ENCODE measurements at places on chromosomes 3 and 15.

- no peak for DNase-seq
Measured at GRCh38 chr15:54131410-54131809, 153.2 kb downstream of the UNC13C start.

DNA sequence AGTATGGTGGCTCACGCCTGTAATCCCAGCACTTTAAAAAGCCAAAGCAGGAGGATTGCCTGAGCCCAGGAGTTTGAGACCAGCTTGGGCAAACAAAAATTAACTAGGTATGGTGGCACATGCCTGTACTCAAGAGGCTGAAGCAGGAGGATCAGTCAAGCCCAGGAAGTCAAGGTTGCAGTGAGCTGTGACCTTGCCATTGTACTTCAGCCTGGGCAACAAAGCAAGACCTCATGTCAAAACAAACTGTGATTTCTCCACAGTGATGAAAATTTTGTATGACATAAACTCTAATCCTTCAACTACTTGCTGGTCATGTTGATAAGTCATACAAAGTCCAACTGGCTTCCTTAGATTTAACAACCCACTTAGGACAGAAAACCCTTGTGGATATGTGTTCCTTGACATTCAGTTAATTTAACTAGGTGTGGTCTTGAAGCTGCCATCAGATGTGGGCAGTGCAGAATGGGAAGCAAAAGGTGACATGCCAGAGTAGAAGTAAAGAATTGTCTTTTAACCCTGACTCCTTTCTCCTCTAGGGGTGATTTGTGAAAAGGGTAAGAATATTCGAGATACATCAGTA, 263.3 kb downstream of the PTPRG start:
- no peak for DNase-seq

GRCh38 chr3:15512166-15512565, 9.3 kb downstream of the COLQ start:
- DNase-seq, result peak; percentile 67

DNA sequence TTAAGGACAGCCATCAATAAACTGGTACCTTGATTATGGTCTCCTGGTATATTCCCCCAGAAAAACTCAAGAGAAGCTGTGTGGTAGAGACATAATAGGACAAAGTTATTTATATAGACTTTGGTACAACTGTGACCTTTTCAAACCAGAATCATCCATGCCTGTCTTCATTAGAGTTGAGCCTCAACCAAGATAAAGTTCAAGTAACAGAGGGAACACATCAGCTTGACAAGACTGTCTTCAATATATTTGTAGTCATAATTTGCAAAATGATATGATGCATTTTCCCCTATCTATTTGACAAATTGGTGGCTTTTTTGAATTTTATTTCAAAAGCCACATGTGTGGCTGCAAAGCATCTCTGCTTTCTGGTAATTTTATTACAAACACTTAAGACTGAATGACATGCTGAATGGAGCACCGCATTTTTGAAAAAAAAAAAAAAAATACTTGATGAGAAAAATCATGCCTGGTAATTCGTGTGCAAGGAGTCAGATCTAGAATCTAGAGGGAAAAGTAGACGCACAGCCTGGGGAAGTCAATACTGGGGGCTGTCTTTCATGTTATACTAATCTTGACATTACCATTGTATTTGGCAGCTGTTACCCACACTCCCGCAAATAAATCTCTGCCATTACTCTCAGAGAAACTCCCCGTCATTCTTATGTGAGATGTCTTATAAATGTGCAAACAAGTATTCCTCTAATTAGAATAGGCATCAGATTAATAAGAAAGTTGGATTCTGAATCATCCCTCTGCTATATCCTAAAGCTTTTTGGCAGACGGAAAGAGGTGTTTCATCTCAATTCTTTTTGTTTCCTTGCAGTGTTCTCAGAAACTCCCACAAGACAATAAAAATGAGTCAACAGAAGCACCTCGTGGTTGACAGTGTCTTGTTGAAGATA, 554.8 kb upstream of the CBLB start:
- no peak for DNase-seq

DNA sequence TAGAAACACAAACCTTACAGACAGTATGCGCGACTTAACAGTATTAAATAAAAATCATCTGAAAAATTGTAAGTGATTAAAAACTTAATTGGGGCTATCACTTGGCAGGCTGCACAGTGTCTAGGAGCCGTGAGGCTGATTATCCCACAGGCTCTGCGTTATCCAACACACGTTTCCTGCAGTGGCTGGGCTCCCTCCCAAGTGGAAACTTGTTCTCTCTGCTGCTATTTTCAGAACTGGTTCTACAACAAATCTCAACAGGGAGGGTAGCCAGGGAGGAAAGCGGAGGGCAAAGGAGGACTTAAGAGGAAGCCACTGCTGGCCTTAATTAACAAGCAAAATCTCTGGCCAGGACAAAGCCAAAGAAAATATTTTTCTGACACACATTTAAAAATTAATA, 555.2 kb downstream of the MAGI1 start:
- DNase-seq, result peak; percentile 76

DNA sequence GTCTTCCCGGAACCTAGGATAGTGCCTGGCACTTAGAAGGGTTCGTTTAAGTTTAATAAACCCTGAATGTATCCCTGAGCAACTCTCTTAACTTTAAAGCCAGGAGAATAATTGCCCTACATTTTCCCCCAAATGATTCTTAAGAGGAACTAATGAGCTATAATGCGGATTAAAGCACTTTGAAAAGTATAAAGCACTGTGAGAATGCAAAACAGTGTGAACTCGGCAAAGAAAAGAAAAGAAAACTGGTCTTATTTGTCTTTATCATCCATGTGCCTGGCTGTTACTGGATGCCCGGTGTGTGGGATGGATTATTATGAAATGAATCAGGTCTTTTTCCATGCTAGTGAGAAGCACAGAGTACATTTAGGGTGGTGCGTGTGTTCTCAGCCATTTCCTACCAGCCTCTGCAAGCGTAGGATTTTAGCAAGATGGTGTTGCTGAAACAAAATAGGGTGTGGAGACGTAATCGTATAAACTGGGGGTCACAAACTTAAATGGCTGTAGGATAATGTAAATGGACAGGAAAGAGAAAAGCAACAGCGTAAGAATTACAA, 983 bp downstream of the KBTBD12 start:
- no peak for DNase-seq

DNA sequence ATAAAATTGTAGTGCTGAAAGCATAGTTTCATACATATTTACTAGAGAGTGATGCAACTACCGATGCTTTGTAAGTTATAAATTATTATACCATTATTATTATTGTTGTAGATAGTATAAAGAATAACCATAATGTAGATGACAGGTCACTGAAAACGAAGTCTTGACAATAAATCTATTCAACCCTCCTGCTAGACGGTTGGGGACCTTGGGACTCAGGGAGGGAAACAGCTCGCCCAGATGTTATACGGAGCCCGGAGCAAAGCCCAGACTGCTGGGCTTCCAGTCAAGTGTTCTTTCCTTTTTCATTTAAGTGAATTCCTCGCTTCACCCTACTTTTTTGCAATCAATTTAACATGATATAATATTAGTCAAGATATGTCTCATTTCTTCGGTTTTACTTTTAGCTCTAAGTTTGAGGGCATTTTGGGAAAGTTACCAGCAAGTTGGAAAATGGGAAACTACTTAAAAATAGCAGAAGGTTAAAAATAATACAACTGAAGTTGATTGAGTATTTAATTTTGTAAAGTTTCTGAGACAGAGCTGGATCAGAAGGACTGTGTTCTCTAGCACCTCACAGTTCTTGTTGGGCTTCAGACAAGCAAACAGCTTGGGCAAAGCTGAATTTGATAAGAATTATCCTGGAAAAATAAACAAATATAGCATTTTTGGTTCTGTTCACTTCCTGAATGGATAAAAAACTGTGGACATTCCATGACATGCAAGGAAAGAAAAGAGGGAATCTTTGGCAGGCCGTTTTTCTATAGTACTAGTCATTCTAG, 173.4 kb upstream of the TP63 start:
- no peak for DNase-seq

- DNase-seq, result no peak
Measured at GRCh38 chr3:193894121-193894863, 241.7 kb upstream of the HES1 start.

- DNase-seq, result no peak
Measured at GRCh38 chr3:88785841-88786240, 321.6 kb upstream of the EPHA3 start.

- DNase-seq, result no peak
Measured at GRCh38 chr3:187832202-187832601, 86.9 kb upstream of the BCL6 start.

DNA sequence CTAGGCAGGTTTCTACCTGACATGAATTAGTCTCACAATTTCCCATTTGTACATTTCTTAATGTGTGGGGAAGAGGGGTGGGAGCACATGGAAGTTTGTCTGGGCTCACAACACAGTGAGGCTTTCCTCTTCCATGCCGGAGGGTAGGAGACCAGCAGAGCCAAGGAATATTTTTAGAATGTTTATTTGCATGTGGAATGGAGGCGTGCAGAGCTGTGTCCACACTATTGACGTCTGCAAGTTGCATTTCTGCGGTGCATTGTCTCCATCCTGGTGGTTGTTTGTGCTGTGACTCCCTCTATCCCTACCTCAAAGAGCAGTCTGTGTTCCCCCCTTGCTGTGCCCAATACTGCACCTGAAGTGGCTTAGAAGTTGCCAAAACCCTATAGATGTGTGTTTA, 103.1 kb upstream of the LRTM1 start:
- DNase-seq, result no peak

DNA sequence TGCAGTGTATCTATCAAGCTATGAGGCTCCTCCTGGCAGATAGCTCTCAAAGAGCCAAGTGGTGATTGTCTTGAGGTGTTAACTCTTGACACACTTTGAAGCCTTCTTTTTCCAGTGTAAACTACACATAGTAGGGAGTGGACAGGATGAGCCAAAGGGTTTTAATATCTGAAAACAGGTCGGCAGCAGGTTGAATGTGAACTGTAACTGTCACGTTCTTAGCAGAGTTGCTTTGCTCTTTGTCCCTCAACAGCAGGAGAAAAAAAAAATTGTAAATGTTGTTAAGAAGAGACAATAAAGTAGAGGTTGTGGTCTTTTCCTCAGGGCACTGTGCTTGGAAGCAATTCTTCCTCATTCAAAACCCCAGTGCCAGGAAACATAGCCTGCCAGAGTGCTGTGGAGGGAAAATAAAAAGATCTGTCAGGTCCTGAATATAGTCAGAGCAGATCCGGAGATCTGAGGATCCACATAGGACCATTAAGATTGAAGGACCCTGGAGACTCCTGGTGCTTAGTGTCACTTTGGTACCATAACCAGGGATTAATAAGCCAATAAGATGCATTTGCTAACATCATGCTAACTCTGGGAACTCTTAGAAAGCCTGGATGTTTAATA, 229.7 kb downstream of the NAALADL2 start:
- DNase-seq, result no peak

DNA sequence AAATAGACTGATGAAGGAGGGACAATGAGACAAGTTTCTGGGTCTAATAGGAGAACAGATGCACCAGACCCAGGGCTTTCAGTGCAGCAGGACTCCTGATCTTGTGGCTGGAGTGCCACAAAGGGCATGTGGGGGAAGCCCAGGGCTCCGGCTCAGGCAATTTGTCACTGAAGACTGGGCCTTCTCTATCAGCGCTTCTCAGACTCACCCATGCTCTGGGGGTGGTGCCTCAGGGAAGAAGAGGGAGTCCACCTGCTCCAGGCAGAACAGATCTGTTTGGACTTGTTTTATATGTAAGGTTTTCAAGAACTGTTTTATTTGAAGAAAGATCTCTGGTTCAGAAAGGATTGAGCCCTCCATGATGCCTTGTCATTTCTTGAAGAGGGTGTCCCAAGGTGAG, 112.4 kb upstream of the TLE3 start:
- DNase-seq, result no peak

DNA sequence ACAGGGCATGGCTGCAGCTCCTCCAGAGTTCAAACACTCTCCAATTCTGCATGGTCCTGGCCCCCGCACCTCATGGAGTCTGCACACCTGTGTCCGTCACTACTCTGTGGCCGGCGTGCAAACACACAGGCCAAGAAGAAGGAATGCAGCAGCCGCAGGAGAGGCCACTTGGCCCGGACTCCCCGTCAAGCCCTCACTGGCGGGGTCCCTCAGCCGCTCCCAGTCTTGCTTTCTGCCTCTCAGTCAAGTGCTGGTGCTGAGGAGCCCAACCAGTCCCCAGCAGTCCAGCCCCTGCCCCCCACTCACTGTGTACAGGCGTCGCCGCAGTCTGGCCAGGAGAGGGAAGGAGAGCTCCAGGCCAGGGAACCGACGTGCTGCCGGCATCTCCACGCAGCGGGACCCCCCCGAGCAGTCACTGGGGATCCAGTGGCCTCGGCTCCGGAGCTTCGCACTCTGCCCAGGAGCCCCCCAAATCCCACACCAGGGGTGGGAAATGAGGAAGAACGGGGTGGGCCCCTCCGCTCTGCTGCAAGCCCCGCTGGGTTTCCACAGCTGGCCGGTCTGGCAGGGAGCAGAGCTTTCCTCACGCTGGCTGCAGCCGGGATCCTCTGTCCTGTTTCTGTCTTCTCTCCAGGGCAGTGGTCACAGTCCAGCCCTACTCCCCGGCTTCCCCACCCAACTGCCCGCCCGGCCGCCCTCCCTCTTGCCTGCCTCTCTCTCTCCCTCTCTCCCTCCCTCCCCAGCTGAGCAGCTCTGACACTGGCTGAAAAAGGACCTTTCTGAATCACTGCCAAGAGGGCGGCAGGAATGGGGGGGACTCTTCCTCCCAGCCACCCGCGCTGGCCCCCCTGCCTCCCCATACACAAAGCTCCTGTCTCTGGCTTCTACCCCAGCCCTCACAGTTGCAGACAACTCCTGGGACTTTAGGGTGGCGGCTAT, 16.0 kb downstream of the TNK2 start:
- peak; percentile 90 for DNase-seq

- DNase-seq, result no peak
Measured at GRCh38 chr3:66625505-66626216, 124.8 kb upstream of the LRIG1 start.

DNA sequence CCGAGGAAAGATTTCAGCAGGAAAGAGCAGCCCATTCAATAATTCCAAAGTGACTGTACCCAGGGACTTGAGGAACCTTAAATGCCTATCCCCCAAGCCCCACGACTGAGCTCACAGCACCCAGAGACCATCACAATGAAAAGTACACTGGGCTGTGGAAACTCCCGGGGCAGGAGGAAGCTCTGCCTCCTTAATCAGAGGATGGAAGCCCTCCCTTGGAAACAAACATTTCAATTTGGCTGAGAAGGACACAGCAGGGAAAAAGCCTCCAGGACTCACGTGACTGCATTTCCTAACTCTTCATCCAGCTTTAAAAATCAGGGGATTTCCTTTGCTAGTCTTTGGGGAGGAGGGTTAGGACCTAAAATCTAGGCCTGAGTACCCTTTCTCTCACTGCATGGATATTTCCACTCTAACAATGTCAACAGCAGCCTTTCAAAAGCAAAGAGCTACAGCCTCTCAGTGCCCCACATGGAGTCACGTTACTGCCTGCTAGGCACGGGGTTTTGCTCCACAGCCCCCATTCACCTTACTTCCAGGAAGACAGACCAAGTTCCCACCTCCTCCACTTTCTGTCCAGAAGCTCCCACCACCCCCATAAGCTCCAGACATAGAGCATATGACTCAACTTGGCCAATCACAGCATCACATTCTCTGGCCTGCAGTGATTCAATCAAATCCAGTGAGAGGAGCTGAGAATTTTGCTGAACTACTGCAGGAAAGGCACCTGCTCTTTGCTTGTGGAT, 68.9 kb upstream of the WNT5A start:
- DNase-seq, result no peak
